ENCODE measurements at places on chromosomes 6 and 20.

DNA sequence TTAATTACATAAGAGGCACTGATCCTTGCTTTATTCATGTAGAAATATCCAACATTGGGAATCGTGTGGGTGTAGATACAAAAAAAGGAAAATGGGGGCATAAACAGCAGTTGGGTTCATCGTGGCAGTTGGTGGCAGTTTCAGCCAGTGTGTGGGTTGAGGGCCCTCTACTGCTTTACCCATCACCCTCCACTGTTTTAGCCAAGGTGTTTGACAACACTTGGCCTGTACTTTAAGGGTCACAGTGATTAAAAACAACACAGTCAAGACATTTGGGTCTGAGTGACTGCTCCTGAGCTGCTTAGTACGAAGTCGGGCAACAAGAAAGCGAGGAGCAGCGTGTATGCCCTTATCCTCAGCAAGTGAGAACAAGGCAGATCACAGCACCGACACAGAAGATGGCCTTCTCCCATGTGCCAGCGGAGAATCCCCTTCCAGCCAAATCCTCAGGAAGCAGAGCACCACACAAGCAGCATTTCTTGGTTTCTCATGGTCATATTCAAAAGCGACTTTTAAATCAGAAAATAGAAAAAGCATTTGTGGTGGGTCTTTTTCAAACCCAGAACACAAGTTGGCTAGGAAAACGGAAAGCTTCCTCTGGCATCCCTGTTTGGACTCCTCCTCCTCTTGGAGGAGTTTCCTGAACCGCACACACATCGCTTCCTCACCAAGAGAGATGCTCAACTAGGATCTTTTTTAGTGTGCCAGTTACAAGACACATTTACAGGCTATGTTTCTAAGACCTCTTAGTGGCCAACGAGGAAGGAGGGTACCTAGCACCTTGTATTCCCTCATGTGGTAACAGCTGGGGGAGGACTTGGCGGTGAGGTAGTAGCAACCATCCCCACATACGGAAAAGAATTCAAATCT lies 23.5 kb downstream of the EIF2S2 start:
- DNase-seq = no peak

- no peak for DNase-seq
Measured at GRCh38 chr6:28807682-28808280, 116.0 kb downstream of the TRIM27 start.

GRCh38 chr6:155493694-155494143 lies 38.1 kb upstream of the NOX3 start:
- DNase-seq = no peak

GRCh38 chr20:45467861-45468260 lies 1.7 kb upstream of the WFDC2 start:
- no peak for DNase-seq

DNA sequence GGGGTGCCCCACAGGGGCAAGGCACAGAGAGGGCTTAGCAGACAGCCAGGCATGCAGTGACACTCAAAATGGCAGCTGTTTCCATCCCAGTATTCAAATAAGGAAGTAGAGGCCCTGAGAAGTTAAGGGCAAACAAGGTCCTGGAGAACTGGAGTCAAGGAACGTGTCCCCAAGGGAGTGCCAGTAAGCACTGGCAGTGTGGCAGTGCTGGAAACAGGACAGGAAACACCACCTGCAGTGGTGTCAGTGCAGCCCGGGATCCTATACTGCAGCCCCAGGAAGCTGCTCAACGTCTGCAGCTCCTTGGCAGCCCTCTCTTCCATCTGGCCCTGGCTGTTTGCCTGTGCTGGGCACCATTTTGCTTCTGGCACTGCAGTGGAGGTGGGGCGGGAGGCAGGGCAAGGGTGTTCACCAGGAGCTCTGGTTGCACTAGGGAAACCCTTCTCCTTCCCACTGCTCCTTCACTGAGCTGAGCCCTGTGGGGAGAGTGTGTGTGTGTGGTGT lies 56.3 kb downstream of the EDN3 start:
- DNase-seq = no peak

DNA sequence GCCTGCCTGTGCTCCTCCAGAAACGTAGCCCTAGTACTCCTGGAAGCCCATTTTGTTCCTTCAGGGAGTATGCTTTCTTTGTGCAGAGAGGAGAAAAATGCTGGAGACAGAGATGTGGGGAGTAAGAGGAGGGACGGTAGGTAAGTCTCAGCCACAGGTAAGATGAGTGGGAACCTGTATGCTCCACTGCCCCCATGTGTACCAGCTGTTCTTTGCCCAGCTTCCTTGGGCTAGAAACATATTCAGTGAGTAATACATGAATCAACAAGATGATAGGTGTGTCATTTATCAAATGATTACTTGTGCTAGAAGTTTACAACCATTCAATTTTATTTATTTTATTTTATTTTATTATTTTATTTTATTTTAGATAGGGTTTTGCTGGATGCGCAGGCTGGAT lies 13.6 kb upstream of the CEP85L start:
- peak; percentile 38 for DNase-seq

DNA sequence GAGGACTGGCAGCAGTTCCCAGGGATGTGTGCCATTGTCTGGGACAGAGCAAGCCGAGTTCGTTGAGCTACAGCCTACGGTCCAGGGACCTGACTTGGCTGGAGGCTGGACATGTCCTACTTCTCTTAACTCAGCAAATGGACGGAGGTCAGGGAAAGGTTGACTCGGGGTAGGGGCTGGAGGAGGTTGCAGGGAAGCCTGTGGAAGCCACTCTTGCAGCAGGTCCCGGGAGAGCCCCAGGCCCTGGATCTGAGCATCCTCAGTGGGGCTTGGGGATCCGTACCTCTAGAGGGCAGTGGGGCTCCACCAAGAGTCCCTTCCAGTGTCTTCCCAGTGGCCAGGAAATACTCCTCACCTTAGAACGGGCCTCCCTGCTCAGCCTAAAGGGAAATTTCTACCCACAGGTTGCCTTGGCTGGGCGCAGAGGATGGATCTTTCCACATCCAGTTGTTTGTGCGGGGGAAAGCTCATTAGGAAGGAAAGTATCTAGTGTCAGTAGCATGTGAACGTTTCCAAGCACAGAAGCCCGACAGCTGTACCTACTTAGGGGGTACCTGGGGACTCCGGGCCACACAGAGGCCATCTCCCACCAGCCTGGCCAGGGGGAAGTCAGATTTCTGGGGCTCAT lies 170.2 kb downstream of the NFATC2 start:
- DNase-seq = peak; percentile 66

DNA sequence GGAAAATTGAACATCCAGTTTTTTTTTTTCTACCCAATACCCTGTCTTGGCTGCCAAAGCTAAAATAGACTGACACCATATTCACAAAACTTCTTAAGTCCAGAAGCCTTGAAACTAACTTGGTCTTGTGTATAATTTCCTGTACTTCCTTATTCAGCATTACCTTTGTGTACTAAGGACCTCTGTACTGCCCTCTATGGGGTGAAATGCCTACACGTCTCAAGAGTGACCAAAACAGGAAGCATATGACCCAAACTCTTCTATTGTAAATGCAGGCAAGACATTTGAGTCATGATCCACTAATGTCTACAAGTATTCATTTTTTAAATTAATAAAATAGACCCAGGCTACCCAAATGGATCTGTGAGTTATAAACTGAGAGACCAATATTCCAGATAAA lies 50.4 kb downstream of the HMGCLL1 start:
- no peak for DNase-seq

GRCh38 chr6:147546501-147547368 lies 38.2 kb downstream of the SAMD5 start:
- DNase-seq = no peak

DNA sequence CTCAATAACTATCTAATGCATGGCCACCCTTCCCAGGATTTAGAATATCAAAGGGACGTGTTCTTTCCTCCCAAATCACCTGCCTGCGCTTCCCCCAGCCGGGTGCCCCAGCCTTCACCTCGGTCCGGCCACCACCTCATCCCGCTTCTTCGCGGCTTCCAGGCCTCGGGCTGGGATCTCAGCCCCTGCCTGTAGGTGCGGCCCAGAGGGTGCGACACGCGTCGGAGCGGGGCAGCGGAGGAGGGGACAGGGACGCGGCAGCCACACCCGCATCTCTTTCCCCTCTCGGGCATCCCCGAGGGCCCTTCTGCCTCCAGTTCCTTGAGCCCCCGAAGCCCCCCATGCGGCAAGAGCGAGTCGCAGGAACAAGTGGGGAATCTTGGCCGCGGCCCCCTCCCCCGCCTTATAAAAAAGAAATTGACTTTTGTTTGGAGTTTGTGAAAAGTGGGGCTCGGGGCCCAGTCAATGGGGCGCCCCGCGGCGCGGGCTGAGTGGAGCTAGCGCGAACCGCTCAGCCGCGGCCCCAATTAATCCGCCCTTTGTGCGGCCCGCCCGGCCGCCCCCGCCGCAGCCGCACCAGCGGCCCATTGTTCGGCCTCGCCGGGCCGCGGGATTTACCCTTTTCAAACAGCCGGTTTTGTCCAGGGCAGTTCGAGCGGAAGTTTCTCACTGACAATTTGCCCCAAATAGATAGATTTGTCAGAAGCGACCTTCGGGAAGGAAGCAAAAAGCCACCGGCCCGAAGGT lies 8.4 kb upstream of the NR2E1 start:
- no peak for DNase-seq

DNA sequence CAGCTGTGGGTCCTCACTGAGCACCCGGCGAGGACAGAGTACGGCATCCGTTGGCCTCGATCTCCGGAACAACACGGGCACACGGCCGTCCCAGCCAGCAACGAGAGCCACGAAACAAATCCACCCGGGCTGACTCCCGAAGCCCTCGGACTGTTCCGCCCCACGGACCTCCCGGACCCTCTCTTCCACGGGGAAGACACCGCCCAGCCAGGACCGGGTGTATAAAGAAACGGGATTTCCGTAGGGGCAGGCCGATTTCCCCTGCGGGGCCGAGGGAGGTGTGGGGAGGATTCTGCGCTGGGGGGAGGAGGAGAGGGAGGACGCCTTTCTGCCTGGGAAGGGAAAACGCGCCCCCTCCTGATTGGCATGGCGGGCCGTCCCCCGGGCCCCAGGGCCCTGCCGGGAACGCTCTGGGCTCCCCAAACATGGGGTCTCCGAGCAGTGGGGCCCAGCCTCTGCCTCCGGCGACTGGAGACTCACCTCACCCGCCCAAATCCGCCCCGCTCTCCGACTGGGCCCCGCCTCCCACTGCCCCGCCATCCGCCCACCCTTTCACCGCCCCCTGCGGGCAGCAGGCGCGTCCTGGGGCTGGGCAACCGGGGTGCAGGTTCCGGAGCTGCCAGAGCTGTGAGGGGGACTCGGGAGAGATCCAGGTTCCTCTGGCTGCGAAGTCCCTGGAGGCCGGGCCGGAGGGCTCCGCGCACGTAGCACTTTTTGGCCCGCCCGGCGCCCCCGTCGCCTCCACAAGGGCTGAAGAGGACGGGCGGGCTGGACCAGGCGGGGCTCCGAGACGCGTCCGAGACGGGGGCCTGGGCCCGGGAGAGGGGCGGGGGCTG lies 679 bp upstream of the PPDPF start:
- DNase-seq = peak; percentile 75

DNA sequence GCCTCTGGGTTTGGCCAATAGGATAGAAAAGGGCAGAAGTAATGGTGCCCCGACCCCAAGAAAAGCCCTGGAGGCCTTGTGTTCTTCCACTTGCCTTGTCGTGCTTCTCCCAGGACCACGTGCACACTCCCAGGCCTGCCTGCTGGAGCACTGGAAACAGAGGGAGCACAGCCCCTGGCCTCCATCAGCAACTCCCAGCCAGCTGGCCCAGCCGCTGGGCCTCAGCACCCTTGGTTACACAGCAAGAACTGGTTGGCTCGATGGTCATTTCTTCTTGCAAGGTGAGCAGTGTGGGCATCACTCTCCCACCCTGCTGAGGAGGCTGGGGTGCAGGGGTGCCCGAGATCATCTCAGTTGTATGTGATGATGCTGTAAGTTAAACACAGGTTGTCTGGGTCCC lies 69.2 kb upstream of the CST7 start:
- no peak for DNase-seq

DNA sequence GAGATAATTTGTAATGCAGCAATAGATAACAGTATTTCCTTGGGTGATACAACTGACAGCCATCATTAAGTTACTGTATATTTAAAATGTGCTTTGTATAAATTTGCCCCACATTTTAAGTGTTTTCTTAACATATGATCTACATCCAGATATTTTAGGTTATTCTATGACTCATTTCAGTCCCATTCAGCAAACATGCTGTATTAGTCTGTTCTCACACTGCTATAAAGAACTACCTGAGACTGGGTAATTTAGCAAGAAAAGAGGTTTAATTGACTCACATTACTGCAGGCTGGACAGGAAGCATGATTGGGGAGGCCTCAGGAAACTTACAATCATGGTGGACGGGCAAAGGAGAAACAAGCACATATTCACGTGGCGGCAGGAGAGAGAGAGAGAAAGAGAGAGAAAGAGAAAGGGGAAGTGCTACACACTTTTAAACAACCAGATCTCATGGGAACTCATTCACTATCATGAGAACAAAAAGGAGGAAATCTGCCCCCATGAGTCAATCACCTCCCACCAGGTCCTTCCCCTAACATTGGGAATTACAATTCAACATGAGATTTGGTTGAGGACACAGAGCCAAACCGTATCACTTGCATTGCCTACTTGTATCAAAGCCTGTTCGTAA lies 9.6 kb upstream of the CHD6 start:
- DNase-seq = no peak

DNA sequence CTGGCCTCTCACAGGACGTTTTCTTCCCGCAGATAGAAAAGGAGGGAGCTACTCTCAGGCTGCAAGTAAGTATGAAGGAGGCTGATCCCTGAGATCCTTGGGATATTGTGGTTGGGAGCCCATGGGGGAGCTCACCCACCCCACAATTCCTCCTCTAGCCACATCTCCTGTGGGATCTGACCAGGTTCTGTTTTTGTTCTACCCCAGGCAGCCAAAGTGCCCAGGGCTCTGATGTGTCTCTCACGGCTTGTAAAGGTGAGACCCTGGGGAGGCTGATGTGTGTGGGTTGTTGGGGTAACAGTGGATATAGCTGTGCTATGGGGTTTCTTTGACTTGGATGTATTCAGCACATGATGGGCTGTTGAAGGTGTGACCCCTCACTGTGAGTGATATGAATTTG lies 52.0 kb upstream of the POLR1H start:
- no peak for DNase-seq

GRCh38 chr20:6075428-6076219 lies 21.8 kb upstream of the LRRN4 start:
- no peak for DNase-seq

- DNase-seq = no peak
Measured at GRCh38 chr20:49691818-49692568, 21.7 kb downstream of the B4GALT5 start.

DNA sequence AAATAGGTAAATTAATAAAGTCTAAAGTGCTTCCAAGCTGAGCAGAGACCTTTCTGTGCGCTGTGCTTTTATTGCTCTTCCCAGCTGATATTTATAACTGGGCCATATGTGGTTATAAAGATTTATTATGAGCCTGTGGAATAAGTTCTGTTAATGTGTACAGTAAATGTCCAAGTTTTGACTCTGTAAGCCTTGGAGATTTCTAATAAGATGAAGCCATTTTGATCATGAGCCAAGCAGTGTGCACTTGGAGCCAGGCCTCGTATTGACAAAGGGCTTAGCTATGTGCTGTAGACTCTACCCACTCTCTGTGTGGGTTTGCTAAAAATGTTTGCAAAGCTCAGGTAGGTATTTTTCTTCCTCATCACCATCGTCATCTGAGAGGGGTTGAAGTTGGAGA lies 361.1 kb downstream of the FOXA2 start:
- DNase-seq = no peak
